ENCODE measurements at places on chromosomes 7 and 10.

DNA sequence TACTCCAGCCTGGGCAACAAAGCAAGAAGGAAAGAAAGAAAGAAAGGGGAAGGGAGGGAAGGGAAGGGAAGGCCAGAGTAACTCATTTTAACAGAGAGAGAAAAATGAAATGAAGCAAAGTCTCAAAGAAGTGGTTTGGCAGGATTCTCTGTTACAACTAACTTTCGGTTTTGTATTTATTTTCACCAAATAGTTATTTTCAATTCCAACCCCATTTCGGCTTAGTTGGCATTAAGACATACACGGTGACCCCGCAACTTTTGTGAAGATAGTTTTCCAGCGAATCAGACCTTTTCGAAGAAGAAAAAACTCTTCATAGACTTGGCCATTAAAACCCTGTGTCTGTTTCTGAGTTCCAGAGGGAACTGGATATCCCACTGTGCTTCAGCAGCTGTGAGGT is 45.2 kb upstream of the LYZL2 start:
- no peak for DNase-seq

- DNase-seq, result no peak
These were observed 21.5 kb downstream of the CLDN12 start for GRCh38 chr7:90424720-90425119.

DNA sequence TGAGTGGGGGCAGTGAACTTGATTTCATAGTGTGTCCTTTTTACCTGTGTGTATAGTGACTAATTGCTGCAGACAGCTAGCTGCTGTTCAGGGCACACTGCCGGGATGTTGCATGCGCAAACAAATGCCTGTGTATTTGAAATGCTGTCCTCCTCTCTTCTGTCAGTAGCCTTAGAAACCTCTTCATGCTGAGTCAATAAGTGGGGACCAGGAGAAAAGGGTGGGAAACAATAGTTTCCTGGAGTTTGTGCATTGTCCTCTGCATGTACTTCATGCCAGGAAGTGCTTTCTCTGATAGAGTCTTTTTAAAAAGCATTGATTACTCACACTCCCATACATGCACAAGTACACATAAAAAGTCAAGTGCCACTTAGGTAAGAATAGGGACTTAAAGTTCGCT is 1183.7 kb upstream of the CELF2 start:
- DNase-seq, result peak; percentile 28

GRCh38 chr10:129045599-129045998 is 421.4 kb upstream of the MGMT start:
- no peak for DNase-seq
